ENCODE measurements at places on chromosomes 12 and 14.

DNA sequence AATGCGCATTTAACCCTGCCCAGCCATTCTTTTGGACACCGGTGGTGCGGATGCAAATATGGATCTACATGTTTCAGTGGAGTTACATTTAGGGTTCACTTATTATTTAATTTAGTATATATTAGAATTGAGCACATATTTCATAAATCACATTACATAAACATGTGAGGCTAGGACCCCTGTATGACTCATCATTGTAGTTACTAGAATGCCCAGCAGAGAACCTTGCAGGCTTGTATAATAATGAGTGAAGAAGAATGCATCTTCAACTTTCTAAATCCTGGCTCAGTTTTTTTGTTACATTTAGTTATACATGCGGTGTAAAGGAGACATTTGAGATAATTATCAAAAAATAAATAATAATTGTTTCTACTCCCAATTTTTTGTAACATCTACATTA, 369.0 kb downstream of the ATP23 start:
- no peak for DNase-seq

DNA sequence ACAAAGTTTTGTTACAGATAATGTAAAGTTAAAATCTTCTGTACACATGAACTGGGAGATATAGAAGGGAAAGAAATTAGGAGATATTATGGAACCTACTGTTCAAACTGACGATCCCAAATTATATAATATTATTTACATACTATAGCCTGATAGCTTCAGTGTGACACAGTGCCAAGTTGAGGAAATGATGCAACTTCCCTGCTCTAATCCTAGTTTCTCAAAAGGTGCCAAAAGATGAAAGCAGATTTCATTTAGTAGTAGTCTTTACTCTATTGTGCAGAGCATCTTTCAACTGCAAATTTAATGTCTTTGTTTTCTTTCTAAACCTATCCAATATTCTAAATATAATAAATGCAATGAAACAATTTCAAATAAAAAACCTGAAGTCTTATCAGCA, 46.9 kb downstream of the COCH start:
- no peak for DNase-seq

GRCh38 chr14:64728106-64728505, 23.9 kb downstream of the PLEKHG3 start:
- DNase-seq: no peak

- no peak for DNase-seq
Measured at GRCh38 chr14:81187832-81188522, 32.8 kb downstream of the GTF2A1 start.

- no peak for DNase-seq
Measured at GRCh38 chr14:99327050-99327449, 55.1 kb upstream of the BCL11B start.
